ENCODE measurements at places on chromosomes 11 and 22.

DNA sequence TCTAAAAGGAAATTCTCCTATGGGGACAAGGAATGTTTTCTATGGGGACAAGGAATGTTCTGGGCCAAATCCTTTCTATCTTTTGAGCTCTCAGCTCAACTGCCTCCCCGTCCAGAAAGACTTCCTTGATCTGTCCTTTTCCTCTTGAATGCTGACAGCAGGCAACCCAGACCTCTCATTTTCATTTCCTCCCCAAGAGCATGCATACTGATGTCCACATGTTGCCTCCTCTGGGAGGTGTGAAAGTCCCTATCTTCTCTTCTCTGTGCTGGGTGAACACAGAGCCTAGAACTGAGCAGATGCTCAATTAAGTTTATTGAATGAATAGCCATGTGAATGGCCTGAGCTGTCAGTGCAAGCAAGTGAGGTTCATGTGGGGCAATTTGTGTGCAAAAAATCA, 331.9 kb upstream of the NARS2 start:
- DNase-seq: no peak

DNA sequence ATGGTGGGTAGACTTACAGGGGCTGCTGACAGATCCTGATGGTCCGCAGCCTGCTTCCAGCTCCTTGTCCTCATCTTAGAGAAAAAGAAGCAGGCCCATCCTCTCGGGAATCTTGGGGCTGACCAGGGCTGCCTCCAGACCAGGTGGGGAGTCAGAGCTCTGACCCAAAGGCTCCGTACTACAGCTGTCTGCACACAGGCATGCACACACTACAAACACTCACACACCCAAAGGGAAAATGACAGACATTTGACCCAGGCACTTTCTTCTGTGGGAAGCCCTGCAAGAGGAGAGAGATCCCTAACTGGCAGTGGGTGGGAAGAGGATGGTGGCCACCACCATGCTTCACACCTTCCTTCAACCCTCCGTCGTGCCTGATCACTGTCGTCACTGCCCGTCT, 46.9 kb upstream of the MYOD1 start:
- no peak for DNase-seq

DNA sequence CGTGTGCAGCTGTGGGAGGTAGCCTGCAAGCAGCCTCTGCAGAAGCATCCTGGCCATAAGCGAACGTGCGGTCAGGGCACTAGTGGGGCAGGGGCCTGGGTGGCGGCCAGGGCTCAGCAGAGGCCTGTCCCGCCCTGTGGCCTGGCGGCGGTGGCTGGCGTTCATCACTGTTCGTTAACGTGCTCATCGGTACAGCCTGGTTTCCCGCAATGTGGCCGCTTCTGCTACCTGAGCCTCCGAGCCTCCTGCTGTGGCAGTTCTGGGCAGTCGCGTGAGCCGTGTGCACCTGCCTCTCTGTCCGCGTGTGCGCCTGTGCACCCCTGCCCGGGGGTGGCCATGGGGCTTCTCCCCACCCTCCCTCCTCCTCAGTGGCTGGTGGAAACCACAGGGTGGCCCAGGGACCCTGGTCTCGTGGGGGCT, 117.9 kb downstream of the KCNQ1OT1 start:
- DNase-seq: no peak

DNA sequence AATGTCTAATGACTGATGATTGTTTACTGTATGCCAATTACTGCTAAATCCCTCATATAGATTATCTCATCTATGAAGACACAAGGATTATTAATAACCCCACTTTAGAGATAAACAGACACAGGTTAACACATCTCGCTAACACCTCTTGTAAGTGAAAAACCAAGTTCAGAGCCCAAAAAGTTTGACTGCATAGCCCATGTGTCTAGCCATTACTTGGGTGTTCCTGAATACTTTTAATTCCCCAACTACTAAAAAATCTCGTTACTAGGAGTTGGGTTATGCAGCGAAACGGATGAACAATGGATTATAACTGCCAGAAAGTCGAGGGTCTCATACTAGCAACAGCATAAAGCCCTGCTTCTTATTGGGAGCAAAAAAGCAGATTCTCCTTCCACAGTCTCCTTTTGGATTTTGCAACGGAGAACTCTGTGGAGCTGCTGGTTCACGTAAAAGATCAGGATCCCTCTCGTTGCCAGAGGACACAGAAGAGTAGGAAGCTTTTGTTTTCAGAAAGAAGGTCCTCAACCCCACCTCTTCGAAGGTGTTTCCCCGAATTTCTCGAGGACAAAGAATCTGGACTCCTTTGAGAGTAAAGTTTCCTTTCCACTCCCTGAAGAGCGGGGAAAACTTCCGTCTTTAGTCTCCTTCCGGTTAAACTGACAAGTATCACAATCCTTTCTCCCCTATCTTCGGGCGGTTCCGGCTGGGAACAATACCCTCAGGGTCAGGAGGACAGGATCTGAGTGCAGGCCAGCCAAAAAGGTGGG, 979 bp downstream of the ZBED5 start:
- DNase-seq: peak; percentile 20

DNA sequence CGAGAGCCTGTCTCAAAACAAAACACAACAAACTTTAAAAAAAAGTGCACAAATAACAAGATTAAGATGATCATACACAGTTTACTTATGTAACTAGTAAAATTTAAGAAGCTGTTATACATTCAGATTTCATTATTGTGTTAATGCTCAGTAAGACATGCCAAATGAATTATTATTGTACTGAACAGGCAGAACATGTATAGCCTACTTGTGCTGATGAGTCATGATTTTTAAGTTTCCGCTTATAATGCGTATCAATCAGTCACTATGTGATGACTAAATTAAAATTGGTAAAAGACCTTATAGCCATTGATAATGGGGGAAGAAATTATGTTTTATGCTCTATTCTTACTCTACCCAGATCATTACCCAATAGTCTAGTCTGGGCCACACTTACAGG, 20.5 kb upstream of the EXPH5 start:
- no peak for DNase-seq

- DNase-seq: no peak
These were observed 5.8 kb downstream of the SHANK2 start for GRCh38 chr11:71246559-71246958.

DNA sequence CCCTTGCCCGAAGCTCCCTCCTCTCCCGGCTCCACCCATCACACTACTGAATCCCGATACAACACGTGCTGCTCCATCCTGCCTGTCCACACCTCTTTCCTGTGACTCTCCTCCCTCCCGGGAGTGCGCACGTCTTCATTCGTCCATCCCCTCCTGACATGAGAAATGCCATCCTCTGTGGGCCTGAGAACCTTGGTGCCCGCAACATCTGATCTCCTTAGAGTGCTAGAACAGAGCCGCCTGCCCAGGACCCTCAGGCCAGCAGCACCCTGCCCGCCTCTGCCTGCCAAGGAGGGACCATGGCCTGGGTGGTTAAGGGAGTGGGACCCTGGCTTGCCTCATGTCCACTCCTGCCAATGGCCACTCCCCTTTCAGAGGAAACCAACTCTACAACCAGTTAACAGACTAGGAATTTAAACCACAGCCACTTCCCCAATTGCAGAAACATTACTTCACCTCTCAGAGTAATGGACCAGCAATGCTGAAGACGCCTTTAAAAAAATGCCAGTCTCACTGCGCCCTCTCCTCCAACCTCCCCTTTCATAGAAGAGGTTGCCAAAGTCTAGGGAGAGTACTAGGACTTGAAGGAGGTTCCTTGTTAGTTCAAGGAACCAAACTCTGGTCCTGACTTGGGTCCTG, 466.3 kb downstream of the OPCML start:
- DNase-seq: no peak

DNA sequence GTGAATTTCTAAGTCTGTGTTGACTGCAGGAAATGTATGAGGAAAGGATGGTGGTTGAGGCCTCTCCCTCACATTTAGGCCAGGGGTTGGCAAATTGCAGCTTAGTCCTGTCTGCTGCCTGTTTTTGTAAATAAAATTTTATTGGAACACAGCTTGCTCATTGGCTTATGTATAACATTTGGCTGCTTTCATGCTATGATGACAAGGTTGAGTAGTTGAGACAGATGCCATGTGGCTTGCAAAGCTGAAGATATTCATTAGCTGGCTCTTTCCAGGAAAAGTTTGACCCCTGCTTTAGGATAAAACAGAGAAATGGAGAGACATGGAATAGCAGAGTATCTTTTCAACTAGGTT, 46.2 kb downstream of the BCR start:
- no peak for DNase-seq

DNA sequence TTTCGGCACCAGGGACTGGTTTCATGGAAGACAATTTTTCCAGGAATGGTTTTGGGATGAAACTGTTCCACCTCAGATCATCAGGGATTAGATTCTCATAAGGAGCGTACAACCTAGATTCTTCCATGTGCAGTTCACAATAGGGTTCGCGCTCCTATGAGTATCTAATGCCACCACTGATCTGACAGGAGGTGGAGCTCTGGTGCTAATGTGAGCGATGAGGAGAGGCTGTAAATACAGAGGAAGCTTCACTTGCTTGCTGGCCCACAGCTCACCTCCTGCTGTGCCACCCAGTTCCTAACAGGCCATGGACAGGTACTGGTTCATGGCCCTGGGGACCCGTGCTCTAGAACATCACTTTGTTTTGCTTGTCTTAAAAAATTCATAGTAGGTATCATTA, 41.8 kb upstream of the AMPD3 start:
- no peak for DNase-seq

All from GM10248 (cell line).